Astrocyte (in vitro differentiated cells and primary cell): ENCODE measurements at places on chromosomes 6 and 20. TPM values are rescaled to one million over a fixed set of nuclear protein-coding genes. Genes with fewer than 3 reads are reported as not detected.

Gene CLPSL1
- total RNA-seq: not detected in 2 replicates

Gene MTHFD1L
- total RNA-seq: 103 and 107 TPM in 2 replicates

Gene MLN
- total RNA-seq: not detected in 2 replicates

Gene TRIM38
- 6.8 and 8.4 TPM in 2 replicates for total RNA-seq

Gene GPLD1
- 0.60 and 0.75 TPM in 2 replicates for total RNA-seq

Gene MEI4
- 0.54 and 0.58 TPM in 2 replicates for total RNA-seq

Gene PACSIN1
- 0.32 and 0.46 TPM in 2 replicates for total RNA-seq

Gene PGC
- total RNA-seq: not detected in 2 replicates

Gene SPATS1
- total RNA-seq: not detected in 2 replicates

Gene SAPCD1
- 0.72 and 1.2 TPM in 2 replicates for total RNA-seq

Gene SOX18
- 0.52 and 0.60 TPM in 2 replicates for total RNA-seq

Gene RCAN2
- 9.9 and 10.6 TPM in 2 replicates for total RNA-seq

Gene SMLR1
- total RNA-seq: not detected in 2 replicates

Gene CABLES2
- total RNA-seq: 4.4 and 5.4 TPM in 2 replicates

Gene TPX2
- total RNA-seq: 31.7 and 41.6 TPM in 2 replicates

DNA sequence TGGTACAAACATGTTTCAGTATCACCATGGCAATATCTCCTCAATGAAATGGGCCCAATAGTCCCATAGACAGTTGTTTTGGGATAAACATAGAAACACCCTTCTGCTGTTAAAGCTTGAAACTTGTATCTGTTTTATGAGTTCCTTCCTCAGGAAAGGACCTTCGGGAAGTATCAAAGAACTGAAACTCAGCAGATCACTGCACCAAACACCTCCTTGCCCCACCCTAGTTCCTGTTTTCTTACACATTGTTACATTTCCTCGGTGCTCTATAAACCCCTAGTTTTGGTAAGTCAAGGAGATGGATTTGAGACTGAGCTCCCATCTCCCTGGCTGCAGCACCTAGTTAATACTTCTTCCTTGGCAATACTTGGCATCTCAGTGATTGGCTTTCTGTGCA is 73.8 kb upstream of the ECI2 start:
- H3K27ac ChIP-seq: no peak overlapping the region
- no peak overlapping the region for H3K4me3 ChIP-seq
- no peaks in the 10 kb centered on the region for H3K36me3 ChIP-seq
- DNase-seq: no peak

DNA sequence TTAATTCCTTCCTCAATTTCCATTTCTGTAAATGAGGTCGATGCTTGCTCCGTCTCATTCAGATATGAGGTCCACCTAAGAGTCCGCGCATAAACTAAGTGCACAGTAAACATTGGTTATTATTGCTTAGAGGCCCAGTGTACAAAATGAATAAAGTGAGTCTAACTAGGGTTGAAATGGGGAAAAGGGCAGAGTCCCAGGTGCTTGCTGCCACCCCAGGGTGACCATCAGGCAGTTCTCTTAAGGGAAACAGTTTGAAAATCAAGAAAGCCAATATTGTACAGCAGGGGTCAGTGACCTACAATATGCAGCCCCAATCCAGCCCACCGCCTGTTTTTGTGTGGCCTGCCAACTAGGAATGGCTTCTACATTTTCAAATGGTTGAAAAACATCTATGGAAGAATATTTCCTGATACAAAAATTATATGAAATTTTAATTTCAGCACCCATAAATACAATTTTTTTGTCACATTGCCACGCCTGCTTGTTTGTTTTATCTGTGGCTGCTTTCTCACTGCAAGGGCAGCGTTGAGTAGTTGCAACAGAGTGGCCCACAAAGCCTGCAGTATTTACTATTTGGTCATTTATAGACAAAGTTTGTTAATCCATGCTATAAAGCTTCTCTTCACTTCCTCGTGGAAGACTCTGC is 43.3 kb downstream of the SLC13A3 start:
- H3K4me3 ChIP-seq: no peak overlapping the region
- no peaks in the 10 kb centered on the region for H3K4me1 ChIP-seq
- H3K36me3 ChIP-seq: no peaks in the 10 kb centered on the region
- H3K27me3 ChIP-seq: no peaks in the 10 kb centered on the region

DNA sequence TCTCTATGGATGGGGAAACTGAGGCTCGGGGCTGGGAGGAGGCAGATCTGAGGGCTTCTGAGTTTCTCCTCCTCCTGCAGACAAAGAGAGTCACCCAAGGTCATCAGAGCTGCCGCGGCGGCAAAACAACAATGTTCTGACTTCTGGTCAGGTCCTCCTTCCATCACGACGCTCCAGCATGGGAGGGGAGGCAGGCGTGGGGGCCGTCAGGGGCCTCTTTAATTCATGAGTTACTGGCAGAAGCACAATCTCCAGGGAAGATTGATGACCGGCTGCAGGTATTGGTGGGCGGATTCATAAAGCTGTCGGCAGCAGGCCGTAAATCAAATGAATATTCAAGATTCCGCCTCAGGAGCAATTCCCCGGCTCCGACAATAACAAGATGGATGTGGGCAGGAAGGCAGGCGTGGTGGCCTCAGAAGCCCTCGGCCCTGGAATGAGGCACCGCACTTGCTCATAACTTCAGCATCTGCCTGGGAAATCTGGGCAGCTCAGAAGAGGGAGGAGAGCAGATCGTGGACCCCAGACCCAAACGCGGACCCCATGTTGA is 19.1 kb downstream of the PCK1 start:
- H3K36me3 ChIP-seq: no peaks in the 10 kb centered on the region
- peak; percentile 16 for DNase-seq
- H3K4me1 ChIP-seq: peaks cover 8% of the 10 kb centered on the region
- no peak overlapping the region for H3K27ac ChIP-seq

- no peaks in the 10 kb centered on the region for H3K27me3 ChIP-seq
- H3K27ac ChIP-seq: no peak overlapping the region
- DNase-seq: peak; percentile 75
- H3K4me1 ChIP-seq: peaks cover 24% of the 10 kb centered on the region
- H3K4me3 ChIP-seq: no peak overlapping the region
- H3K36me3 ChIP-seq: no peaks in the 10 kb centered on the region
These were observed 115.2 kb upstream of the RNF24 start for GRCh38 chr20:4130404-4131189.

GRCh38 chr6:98816799-98817198 is 17.6 kb upstream of the POU3F2 start:
- H3K36me3 ChIP-seq: no peaks in the 10 kb centered on the region
- H3K4me1 ChIP-seq: no peaks in the 10 kb centered on the region
- no peak overlapping the region for H3K27ac ChIP-seq
- H3K27me3 ChIP-seq: no peaks in the 10 kb centered on the region

DNA sequence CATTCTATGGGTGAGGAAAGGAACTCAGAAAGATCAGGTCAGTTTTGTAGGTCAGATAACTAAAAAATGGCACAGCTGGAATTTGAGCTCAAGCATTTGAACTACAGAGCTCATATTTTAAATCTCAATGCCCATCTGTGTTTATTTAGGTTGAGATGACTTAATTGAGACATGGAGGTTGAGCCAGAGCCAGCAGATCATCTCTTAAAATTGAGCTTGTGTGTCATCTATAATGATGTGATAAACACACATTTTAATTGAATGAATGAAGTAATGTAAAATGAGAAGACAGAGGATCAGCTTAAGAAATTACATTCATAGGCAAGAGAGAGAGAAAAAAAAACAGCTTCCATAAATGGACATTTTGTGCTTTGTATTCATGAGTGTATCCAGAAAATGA is 3.7 kb downstream of the MANEA start:
- no peak for DNase-seq
- H3K27ac ChIP-seq: no peak overlapping the region
- no peak overlapping the region for H3K4me3 ChIP-seq

DNA sequence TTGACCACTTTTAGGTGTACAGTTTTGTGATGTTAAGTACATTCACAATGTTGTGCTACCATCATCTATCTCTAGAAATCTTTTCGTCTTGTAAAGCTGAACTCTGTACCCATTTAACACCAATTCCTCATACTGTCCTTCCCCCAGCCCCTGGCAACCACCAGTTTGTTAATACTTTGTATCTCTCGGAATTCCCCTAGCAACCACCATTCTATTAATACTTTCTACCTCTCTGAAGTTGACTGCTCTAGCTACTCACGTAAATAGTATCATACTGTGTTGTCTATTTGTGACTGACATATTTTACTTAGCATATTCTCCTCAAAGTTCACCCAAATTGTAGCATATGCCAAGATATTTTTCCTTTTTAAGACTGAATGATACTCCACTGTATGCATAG is 82.3 kb upstream of the CLDN20 start:
- no peak for DNase-seq
- H3K27ac ChIP-seq: no peak overlapping the region
- H3K36me3 ChIP-seq: no peaks in the 10 kb centered on the region
- H3K4me3 ChIP-seq: no peak overlapping the region
- peaks cover 11% of the 10 kb centered on the region for H3K4me1 ChIP-seq

DNA sequence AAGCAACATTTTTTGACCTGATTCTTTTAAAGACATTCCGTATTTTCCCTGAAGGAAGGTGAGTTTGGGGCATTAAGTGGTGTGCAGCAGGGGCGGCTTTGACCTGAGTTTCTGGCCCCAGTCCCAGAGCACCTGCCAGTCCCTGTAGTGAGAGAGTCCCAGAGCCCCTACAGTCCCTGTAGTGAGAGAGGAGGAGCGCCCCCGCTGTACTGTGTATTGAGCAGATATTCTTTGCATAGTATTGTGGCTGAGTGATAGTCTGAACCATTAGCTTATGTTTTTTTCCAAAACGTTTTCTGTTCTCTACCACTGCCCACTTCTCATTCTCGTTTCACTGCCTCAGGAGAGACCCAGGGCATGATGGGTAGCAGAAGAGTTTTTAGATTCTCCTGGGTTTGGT is 17.2 kb upstream of the SH3BGRL2 start:
- no peaks in the 10 kb centered on the region for H3K36me3 ChIP-seq
- no peak for DNase-seq
- no peak overlapping the region for H3K4me3 ChIP-seq
- no peaks in the 10 kb centered on the region for H3K4me1 ChIP-seq
- H3K27me3 ChIP-seq: no peaks in the 10 kb centered on the region
- H3K27ac ChIP-seq: no peak overlapping the region

- no peaks in the 10 kb centered on the region for H3K36me3 ChIP-seq
- H3K4me1 ChIP-seq: peaks cover 8% of the 10 kb centered on the region
- no peak overlapping the region for H3K4me3 ChIP-seq
- DNase-seq: no peak
These were observed 33.2 kb upstream of the SLC22A23 start for GRCh38 chr6:3489961-3490624.

- peak; percentile 26 for DNase-seq
- H3K4me3 ChIP-seq: no peak overlapping the region
- no peak overlapping the region for H3K27ac ChIP-seq
- H3K36me3 ChIP-seq: no peaks in the 10 kb centered on the region
These were observed 214.0 kb downstream of the WDR27 start for GRCh38 chr6:169487579-169488436.

GRCh38 chr20:51756653-51757052 is 11.5 kb downstream of the ATP9A start:
- H3K27ac ChIP-seq: no peak overlapping the region
- H3K27me3 ChIP-seq: no peaks in the 10 kb centered on the region
- no peak overlapping the region for H3K4me3 ChIP-seq
- H3K36me3 ChIP-seq: no peaks in the 10 kb centered on the region
- H3K4me1 ChIP-seq: peaks cover 23% of the 10 kb centered on the region

DNA sequence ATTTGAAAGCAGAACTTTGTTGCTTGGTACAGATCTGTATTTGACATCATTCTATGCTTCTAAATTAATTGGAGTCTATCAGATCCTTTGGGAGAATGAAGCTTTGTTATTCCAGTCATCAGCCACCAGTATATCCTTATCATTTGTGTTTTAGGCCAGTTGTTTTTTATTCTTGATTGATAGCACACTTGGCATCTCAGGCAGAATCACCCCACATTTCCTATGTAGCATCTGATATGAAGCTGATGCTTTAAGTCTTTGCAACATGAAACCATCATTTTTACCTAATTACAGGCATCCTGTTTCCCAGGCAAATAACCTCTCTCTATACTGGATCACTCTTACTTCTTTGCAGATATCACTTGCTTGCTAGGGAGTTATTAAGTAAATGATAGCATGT is 20.7 kb upstream of the RNGTT start:
- no peak overlapping the region for H3K4me3 ChIP-seq
- H3K36me3 ChIP-seq: no peaks in the 10 kb centered on the region
- no peaks in the 10 kb centered on the region for H3K4me1 ChIP-seq
- DNase-seq: no peak

GRCh38 chr6:210104-210456 is 82.2 kb upstream of the DUSP22 start:
- no peak for DNase-seq
- no peaks in the 10 kb centered on the region for H3K27me3 ChIP-seq
- H3K4me3 ChIP-seq: no peak overlapping the region

GRCh38 chr20:63442100-63442493 is 30.4 kb downstream of the KCNQ2 start:
- H3K4me3 ChIP-seq: no peak overlapping the region
- peak; percentile 12 for DNase-seq
- peaks cover under 1% of the 10 kb centered on the region for H3K27me3 ChIP-seq

DNA sequence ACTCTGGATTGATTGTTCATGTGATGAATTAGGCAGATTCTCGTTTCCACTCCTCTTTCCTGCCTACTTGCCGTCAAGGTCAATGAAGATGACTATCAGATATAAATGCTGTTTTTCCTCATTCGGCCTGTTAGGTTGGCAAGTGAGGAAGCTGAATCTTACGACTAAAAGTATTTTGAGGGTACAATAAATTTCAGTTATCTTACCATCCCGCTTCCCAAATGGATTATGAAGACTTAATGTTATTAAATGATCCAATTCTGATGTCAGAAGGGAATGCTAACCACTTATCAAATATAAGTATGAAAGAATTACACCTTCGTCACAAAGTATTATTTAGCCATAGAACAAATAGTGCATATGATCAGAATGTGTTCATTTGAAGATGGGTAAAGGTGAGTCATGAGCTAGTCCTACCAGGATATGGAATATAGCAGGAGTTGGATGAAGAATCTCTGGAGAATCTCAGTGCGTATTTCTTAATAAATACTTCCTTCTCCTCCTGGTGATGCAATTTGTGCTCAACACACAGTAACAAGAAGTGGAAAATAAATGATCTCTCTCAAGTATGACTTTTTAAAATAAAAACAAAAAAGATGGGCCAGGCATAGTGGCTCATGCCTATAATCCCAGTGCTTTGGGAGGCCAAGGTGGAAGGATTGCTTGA is 4.6 kb downstream of the GPLD1 start:
- H3K27ac ChIP-seq: no peak overlapping the region
- H3K36me3 ChIP-seq: no peaks in the 10 kb centered on the region
- H3K4me3 ChIP-seq: no peak overlapping the region
- DNase-seq: no peak

DNA sequence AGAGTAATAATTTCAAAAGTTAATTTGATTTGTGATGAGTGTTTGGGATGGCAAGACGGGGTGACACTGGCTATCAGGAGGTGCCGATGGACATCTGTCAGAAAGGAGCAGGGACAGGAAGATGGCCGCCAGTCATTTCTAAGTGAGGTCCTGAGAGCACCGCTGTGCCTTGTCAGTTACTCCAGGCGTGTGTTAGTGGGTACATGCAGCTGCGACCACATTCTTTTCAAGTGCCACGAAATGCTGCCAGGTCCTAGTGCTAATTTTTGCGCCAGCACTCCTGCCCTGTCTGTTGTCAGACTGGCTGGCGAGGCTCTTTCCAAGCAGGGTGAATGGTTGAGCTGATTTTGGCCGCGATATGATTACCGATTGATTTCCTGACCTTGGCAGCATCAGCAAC is 64.6 kb upstream of the INSM1 start:
- H3K4me1 ChIP-seq: no peaks in the 10 kb centered on the region
- no peaks in the 10 kb centered on the region for H3K36me3 ChIP-seq
- no peak for DNase-seq
- H3K27me3 ChIP-seq: no peaks in the 10 kb centered on the region
